Endothelial cell of umbilical vein (primary cell): ENCODE measurements at places on chromosomes 2 and 18. TPM values are rescaled to one million over a fixed set of nuclear protein-coding genes. Genes with fewer than 3 reads are reported as not detected.

DNA sequence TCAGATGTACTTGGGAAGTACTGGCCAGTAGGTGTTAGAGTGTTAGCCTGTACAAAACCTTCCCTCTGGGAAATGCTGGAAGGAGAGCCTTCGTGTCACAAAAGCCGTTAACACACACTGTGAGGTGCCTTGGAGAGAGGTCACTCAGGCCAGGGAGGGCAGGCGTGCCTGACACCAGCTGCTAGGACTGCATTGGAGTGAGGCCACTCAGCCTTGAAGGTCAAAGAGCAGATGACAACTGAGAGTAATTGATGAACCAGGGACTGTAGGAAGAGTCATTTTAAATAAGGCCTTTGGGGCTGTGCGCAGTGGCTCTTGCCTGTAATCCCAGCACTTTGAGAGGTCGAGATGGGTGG is 45.4 kb downstream of the ASAP2 start:
- no peak for DNase-seq

DNA sequence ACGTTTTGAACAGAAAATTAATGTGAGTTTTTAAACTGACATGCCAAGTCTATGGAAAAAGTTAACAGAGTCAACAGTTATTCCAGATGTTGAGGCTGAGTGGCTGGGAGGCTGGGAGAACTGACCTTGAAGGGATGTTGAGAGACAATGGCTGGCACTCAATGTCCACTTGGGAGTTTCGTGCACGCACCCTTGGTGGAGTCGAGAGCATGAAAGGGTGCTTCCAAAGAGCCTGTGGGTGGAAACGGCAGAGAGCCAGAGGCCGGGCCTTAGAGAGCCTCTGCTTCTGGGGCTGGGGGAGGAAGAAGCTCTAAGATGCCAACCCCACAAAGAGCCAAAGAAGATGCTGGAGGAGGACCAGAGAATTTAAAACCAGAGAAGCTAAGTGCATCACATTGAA is 63.4 kb upstream of the L3MBTL4 start:
- no peak for DNase-seq

The VWC2L gene
- not detected in 2 replicates for total RNA-seq

The FOXI3 gene
- not detected in 2 replicates for total RNA-seq

- no peak for DNase-seq
Observed at GRCh38 chr2:1701556-1702185, 42.6 kb downstream of the PXDN start.

GRCh38 chr2:105488285-105488684 is 89.4 kb upstream of the FHL2 start:
- DNase-seq = no peak
